NCI-H345 (cell line): ENCODE measurements at places on chromosomes 12 and 14.

- DNase-seq = no peak
These were observed 232.6 kb upstream of the TBX3 start for GRCh38 chr12:114916541-114916940.

- no peak for DNase-seq
These were observed 205.2 kb upstream of the EEA1 start for GRCh38 chr12:93134175-93134890.

GRCh38 chr12:24014915-24015832 lies 65.7 kb upstream of the SOX5 start:
- DNase-seq = no peak

- no peak for DNase-seq
These were observed 48.7 kb upstream of the GARIN2 start for GRCh38 chr14:67140556-67140955.

DNA sequence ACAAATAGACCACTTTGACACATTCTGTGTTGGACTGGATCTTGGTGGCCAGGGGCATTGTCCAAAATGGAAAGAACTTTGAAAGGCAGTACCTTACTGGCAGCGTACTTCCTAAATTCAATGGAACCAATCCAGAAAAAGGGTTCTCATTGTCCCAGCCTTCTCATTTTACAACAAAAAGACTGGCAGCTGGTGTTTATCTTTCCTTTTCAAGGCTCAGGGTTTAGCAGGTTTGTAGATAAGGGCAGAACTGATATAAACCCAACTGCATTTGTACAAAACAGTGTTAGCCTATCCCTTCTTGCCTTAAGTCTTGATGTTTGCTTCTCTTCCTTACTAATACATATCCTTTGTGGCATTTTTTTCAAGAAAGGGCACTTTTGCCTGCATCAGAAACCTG lies 7.7 kb downstream of the THAP2 start:
- peak; percentile 46 for DNase-seq

DNA sequence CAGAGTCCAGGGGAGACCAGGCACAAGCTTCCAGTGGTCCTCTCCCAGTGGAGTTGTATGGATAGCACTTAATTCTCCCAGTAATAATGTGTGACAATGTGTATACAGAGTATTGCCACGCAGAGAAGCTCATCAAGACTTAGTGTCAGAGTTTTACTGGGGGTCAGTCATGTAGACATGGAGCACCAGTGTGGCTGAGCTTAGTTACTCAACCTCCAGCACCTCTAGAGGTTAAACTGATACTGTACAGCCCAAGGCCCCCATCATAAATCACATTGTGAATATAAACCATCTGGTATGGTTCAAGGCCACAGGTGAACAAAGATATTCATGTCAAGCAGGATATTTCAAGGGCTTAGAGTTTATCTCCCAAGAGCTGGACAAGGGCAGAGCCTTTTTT lies 378.1 kb upstream of the TMPO start:
- DNase-seq = no peak

DNA sequence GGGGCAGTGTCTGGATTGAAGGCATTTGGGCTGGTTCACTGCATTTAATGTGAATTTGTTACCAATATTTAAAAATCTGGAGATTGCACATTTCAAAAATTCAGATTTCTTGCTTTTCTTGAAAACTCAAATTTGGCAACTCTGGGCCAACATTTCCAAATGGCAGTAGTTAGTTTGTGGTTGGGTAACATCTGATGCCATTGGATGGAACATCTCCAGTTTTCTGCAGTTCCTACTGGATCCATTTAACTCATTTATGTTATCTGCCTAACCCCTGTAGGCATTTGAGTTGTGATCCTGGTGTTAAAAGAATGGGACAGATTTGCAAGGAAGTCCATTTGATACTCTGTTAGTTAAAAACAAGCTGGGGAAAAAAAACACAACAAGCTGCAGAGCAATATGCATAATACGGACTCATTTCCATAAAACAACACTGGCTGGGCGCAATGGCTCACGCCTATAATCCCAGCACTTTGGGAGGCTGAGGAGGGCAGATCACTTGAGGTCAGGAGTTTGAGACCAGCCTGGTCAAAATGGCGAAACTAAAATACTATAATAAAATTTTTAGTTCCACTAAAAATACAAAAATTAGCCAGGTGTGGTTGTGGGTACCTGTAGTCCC lies 7.9 kb downstream of the EIF2B2 start:
- no peak for DNase-seq

GRCh38 chr12:78181544-78182162 lies 351.0 kb downstream of the NAV3 start:
- peak; percentile 84 for DNase-seq

- peak; percentile 20 for DNase-seq
These were observed 28.8 kb downstream of the KLRK1 start for GRCh38 chr12:10361084-10361483.

- no peak for DNase-seq
These were observed 23.8 kb upstream of the PWP1 start for GRCh38 chr12:107661830-107662229.

DNA sequence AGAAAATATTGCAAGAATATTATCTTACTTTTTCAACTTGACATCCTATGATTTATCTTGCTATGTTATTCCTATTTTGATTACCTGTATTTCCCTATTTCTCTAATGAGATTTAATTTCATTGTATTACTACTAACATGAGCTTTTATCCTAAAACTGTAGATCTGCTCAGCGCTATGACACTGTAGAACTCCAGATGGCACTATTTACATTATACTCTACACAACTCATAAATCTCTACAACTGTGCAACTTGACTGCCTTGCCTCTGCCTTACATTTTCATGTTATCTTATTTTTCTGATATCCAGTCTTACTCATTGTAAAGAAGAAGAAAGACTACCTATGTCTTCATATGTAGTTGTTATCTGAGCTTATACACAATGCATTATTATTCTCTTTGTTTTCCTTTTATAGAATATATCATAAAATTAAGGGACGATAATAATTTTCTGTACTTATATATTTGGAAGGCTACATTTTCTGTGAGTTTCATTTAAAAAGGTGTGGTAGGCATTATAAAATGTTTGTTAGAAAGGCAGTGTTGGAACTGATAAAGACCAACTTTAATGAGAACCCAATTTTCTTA lies 24.1 kb downstream of the NUP37 start:
- DNase-seq = peak; percentile 1

- DNase-seq = no peak
These were observed 26.9 kb upstream of the LTBP2 start for GRCh38 chr14:74638966-74639365.

- DNase-seq = no peak
These were observed at the start of gene OR6C1 for GRCh38 chr12:55314043-55314442. Gene OR6C1 (plus strand): TSS chr12:55314343. CDS start chr12:55320600, 6,257 bp downstream.

DNA sequence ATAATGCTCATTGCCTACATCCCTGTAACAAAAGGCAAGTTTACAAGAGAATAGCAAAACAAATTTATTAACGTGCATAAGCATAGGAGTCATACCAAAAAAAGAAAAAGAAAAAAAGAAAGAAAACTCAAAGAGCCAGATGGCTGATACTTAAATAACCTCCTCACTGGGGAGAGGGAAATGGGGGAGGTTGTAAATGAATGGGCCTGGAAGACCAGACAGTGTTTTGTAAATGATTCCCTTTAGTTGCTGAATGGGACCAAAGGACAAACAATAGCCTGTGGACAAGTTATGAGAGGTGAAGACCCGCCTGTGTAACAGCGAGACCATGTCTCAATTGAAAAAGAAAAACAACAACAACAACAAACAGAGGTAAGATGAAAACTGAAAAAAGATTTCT lies 35.3 kb downstream of the CAPS2 start:
- no peak for DNase-seq

- peak; percentile 80 for DNase-seq
These were observed at the start of gene UNC79 for GRCh38 chr14:93430315-93431035. Gene UNC79 (plus strand): TSS chr14:93430939. CDS start chr14:93431030, 91 bp downstream.

DNA sequence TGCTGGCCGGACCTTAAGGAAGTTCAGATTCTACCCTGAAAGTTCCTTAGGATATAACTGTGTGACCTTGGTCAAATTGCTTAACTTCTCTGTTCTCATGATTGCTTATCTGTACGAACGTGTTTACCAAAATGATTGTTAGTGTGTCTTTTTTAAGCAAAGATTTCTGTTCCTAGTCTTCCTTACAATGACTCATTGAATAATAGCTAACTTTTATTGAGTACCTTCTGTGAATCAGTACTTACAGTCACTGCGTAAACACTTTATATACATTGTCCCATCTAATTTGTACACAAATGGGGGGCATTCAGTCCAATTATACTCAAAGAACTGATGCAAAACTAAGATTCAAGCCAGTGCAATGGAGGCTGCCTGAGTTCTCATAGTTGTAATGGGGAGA lies 4.2 kb upstream of the TMEM30B start:
- DNase-seq = no peak

- DNase-seq = no peak
These were observed 114.2 kb downstream of the KCNK10 start for GRCh38 chr14:88208858-88209257.

DNA sequence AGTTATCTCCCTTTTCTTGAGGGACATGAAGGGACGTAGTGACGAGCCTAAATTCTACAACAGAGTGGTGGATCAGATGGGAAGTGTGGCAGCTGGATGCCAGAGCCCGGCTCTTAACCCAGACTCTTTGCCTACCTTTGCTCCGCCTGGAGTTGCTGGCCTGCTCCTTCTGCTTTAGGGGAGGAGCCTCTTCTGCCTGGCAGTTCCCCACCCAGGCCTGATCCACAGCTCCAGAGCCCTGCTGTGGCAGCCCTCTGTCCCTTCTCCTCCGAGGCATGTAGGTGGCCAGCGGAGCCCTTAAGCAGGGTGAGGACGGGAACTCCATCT lies 2.3 kb upstream of the PRPH start:
- DNase-seq = no peak
